Stimulated activated CD8-positive, alpha-beta memory T cell treated with anti-CD3 and anti-CD28 coated beads, Interleukin-7, amount 100 ng/mL, for 48 hours (primary cell): ENCODE measurements at places on chromosomes 12 and 14.

GRCh38 chr14:65007202-65007601, 20.5 kb downstream of the FNTB start:
- DNase-seq = no peak

DNA sequence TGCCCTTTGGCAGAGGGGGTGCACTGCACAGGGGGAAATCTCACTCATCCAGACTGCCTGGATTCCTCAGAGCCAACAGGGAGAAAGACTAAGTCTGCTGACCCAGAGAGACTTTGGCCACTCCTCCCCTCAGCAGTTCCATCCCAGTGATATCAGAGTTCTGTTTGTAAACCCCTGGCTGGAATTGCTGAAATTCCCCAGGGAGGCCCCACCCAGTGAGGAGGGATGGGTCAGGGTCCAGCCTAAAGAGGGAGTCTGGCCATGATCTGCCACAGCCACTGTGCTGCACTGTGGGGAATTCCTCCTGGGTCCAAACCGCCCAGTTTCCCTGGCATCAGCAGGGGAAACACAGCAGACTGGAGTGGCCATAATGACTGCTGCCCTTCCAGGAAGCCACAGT, 54.9 kb upstream of the USP15 start:
- no peak for DNase-seq

- DNase-seq = no peak
Measured at GRCh38 chr14:97959251-97959650, 1162.1 kb downstream of the VRK1 start.

- DNase-seq = no peak
Measured at GRCh38 chr14:81091139-81091538, 129.6 kb downstream of the GTF2A1 start.

DNA sequence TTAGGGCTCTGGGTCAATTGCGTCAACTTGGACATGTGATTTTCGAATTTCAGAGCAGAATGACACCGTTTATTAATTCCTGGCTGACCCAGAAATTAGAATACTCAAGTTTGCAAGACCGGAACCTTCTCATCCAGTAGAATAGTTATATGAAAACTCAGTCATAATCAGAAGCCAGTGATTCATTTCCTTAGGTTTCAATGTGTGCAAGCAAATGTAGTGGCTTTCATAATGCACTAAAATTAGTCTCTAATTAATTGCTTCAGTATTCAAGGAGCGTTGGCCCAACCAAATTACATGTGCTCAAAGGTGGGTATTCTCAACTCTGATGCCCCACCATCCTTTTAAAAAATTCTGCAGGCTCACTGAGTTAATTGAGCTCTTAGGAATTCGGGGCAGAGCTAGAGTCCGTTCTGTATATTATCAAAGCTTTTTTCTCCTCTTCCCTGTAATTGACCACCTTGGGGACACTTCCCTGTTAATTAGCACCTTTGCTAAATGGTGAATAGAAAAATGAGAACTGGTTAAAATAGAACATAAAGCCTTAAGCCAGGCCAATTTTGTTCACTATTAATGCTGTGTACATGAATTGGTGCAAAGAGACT, 55.4 kb downstream of the DAO start:
- no peak for DNase-seq

DNA sequence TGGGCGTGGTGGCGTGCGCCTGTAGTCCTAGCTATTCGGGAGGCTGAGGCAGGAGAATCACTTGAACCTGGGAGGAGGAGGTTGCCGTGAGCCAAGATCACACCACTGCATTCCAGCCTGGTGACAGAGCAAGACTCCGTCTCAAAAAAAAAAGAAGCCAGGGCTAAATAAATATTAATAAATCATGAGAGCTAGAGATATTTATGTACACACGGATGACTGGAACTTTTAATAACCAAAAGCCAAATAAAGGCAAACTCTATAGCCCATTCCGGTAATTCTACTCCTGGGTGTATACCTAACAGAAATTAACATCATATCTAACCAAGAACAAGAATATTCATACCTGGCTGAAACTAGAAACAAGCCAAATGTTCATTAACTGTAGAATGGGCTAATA, 7.7 kb upstream of the TRAFD1 start:
- DNase-seq = no peak

DNA sequence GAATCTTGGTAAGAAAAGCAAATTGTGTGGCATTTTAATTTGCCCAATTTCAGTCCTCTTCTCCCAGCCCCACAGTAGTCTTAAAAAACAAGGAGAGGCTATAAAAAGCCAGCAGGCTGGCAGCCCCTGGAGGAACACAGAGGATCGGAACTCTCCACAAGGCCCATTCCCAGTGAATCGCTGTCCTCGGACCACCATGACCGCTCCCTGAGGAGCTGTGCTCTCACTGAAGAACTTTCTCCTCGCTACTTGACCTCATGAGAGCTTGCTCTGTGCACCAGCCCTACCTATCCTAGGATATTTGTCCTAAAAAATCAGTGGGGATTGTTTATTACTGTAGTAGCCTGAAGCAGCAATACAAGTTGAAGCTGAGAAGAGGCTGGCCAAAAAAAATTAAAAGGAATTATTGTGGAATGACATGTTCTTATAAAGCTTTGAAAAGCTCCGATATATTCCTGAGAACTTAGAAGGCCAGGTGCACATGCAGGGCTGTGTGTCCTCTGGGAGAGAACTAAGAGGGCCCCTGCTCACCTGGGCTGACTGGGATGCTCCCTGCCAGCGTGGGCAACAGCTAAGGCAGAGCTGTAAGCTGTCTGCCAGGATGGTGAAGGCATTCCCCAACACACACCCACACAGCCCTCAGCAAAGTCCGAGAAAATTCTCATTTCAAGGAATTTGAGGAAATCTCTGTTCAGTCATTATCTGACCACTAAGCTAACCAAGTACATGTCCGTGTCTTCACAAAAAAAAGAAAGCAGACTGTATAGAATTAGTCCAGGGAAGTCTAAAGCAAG, 148.8 kb upstream of the SFSWAP start:
- no peak for DNase-seq
